ENCODE measurements at places on chromosomes 3 and 15.

DNA sequence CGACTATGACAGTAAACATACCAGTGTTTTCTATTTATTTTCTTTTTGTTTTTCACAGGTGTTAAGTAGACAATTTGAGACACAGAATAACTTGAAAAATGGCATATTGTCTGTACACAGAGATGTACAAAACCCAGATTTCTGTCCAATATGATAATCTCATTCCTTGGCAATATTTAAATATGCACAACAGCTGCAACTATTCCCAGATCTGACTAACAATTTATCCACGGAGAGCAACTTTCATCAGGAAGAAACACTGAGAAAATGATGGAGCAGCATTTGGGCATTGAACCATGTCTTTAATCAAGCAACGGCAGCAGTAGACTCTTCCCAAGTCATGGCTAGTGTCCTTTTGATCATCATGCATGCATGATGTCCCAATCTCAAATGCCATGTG is 452.6 kb downstream of the ZPLD1 start:
- DNase-seq = no peak

GRCh38 chr3:194757647-194758061 is 72.0 kb downstream of the FAM43A start:
- DNase-seq = no peak

- DNase-seq = no peak
Observed at GRCh38 chr3:108241721-108242120, 19.5 kb upstream of the IFT57 start.

DNA sequence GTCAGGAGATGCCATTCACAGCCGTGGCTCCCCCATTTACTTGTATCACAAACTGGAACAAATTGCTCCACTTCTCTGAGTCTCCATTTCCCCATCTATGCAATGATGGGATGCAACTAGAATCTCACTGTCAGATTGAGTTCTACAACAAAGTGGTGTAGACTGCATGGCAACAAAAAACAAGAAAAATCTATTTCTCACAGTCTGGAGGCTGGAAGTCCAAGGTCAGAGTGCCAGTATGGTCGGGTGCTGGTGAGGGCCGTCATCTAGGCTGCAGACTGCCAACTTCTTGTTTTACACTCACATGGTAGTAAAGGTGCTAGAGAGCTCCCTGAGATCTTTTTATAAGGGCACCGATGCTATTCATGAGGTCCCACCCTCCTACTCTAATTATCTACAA is 158.4 kb upstream of the BCL6 start:
- DNase-seq = no peak

GRCh38 chr15:93028632-93029213 is 60.3 kb downstream of the RGMA start:
- DNase-seq = peak; percentile 16

DNA sequence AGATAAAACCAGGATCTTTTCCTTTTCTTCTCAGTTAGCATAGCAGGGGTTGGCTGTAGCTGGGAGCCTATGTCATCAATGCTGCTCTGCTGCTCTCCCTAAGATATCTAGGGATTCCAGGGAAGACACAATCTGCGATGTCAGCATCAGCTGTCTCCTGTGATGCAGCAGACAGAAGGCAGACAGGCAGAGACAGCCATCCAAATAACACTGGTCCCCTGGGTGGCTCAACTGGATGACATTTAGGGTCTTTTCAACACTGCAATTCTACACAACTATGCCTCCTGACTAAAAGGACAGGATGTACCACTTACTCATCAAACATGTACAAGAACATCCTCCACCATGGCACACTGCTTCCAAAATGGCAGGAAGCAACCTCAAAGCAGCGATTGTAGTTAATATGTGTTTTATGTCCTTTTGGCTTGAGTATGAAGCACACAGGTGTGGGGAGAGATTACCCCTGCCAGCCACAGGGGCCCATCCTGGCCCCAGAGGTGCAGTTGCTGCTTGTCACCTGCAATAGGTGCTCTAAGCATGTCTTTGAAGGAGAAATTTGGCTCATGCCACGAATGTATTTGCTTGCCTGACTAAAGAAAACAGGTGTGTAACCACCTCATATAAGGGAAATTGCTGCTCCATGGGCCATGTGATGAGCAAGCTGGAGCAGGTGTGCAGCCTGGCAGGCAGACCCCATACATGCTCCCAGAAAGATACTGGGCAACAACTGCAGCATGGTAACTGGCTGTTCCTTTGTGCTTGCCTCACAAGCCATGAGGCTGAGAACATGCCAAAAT is 357.8 kb downstream of the VPS13C start:
- no peak for DNase-seq

DNA sequence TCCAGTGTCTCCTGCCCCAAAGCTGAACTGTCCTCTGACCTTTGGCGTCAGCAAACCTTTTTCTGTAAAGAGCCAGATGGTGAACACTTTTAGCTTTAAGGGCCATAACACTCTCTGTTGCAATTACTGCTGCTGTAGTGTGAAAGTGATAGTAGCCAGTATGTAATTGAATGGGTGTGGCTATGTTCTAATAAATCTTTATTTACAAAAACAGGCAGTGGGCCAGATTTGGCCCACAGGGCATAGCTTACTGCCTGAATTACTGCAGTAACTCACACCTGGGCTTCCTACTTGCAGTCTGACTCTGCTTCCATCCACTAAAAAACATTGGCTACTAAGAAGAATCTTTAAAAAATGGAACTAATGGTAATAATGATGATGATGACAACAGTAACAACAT is 68.0 kb upstream of the SLC6A11 start:
- no peak for DNase-seq

DNA sequence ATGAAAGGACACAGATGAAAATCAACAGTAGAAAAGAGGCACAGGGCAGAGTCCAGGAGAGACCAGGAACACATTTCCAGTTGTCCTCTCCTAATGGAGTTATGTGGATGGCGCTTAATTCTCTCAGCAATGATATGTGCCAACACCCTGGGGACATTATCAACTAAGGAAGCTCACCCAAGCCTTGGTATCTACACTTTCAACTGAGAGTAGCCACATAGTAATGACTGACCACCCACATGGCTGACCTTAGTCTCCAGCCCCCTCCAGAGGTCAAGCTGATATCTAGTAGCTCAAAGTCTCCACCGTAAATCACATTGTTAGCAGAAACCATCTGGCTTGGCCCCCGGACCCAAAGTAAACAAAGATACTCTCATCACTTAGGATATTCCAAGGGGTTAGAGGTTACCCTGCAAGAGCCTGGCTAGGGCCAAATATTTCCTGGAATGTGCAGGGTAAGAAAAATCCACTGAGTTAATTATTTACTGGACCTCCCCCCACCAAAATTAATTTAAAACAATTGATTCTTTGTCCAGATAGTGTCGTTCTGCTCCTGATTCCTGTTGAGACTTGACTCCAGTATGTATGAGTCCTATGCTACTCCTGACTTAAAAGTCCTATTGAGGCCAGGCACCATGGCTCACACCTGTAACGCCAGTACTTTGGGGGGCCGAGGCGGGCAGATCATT is 24.8 kb downstream of the GABRR3 start:
- no peak for DNase-seq

GRCh38 chr3:141457624-141458236 is 29.1 kb upstream of the RASA2 start:
- DNase-seq = no peak

GRCh38 chr15:91032919-91033803 is 10.8 kb upstream of the VPS33B start:
- DNase-seq = peak; percentile 45

DNA sequence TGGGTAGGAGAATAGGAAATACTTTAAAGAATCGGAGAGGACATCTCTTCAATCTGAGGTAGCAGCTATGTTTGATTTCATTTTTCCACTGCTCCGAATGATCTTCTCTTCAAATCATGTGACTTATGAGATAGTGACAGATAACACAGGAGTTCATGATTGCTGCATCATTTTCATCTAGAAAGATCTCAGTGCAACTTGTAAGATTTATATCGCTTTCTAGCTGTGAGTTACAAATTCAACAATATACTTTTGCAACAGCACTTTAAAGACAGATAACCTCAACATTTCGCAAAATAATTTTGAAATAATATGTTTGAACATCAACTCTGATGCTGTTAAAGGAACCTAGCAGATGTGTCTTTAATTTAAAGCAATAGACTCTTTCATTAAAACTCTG is 99.9 kb upstream of the CCDC80 start:
- no peak for DNase-seq

DNA sequence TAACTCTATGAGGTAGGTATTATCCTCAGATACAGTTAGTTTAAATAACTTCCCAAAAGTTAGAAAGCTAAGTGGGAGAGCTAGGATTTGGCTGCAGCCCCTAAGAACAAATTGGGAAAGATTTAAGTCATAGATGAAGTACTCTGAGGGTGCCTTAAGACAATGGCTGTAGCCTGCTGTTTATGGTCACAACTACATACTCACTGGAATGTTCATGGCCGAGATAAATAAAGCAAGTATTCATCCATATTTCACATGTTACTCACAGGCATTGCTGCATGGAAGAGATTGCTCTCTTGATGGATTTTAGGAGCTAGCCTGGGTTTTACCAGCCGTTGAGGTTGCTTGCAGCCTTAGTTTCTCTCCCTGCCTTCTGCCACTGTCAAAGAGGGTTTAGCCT is 145.0 kb downstream of the CMSS1 start:
- DNase-seq = no peak

- no peak for DNase-seq
Observed at GRCh38 chr3:51401735-51402134, 10.7 kb downstream of the RBM15B start.

GRCh38 chr15:42584031-42584765 is 8.8 kb downstream of the STARD9 start:
- DNase-seq = no peak

GRCh38 chr3:58607816-58608215 is 30.6 kb upstream of the FAM107A start:
- no peak for DNase-seq

DNA sequence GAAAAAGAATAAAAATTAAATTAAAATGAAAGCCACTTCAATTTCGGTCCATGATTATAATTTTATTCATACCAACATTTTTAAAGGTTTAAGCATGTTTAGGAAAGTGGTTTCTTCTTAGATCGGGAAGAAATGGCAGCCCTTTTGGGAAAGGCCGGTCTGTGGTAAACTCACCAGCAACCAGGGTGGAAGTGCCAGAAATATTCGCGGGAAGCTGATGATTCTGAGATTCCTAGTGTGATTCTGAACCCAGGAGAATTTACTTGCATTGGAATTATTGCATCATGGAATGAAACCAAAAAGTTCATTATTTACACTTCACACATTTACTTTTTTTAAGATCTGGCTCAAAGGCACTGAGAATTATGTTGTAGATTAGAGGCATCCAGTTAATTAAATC is 97.2 kb upstream of the CCNL1 start:
- no peak for DNase-seq

DNA sequence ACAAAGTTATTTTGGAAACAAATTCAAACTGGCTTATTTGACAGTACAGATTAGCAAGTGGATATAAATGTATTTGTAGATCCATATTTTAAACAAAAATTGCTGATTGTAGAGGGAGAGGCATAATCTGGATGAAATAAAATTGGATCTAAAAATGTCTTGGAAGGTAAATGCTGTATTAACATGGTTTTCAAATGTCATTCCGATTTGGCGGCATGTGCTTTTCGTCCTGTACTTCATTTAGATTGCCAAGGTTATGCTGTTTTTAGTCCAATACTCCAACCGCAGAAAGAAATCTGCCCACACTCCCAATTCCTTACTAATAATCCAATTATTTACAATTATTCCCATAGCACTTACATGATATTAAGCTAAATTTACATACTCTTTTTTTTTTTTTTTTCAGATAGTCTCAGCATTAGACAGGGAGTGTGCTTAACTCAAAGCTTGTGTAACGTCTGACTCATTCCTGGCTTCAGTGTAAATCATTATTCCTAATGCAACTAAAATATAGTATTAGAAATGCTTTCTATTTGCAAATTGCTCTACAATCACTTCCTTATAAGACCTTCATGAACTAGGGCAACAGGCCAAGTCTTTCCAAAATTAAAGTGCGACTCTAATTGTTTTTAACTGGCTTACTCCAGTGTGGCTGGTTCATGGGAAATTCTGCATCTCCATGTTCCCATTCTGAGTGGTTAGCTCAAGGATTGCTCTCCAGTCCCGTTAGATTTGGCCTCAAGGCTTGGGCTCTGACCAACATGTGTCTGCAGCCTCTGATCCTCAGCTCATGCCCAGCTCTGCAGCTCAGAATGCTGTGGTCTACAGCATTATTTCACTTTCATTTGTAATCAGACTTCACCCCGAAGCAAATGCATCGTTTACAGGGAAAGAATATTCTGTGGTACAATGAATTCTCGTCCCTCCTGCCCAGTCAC is 103.9 kb downstream of the FBN1 start:
- DNase-seq = no peak
